NCI-H1105 (cell line): ENCODE measurements at places on chromosomes 7 and 10.

- DNase-seq, result no peak
These were observed 47.4 kb downstream of the AFAP1L2 start for GRCh38 chr10:114356751-114357514.

DNA sequence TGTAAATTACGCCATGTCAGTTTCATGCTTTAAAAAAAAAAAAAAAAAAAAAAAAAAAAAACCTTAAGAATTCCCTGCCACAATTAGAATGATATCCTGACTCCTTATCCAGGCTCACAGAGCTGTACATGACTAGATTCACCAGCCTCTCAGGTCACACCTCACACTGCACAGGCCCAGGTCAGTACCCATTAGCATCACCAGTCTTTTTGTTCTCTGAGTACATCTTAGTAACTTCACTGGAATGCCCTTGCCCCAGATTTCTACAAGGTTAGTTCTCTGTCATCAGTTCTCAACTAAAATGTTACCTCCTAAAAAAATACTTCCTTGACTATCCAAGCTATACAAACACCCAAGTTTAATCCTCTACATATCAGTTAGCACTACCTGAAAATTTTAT is 211.0 kb downstream of the LRRN3 start:
- DNase-seq, result no peak

- DNase-seq, result no peak
These were observed 330.9 kb downstream of the XPNPEP1 start for GRCh38 chr10:109592391-109592790.

GRCh38 chr7:156999958-157000726 is 10.3 kb downstream of the MNX1 start:
- DNase-seq, result no peak

GRCh38 chr7:87876869-87877234 is 559 bp downstream of the DBF4 start:
- peak; percentile 47 for DNase-seq

- no peak for DNase-seq
These were observed 17.8 kb downstream of the TMEM209 start for GRCh38 chr7:130187360-130187759.
